Hindlimb muscle (tissue), 1 donor: ENCODE measurements at places on chromosomes 1 and 21.

- no peak for DNase-seq
These were observed 1.3 kb downstream of the RIT1 start for GRCh38 chr1:155909894-155910293.

DNA sequence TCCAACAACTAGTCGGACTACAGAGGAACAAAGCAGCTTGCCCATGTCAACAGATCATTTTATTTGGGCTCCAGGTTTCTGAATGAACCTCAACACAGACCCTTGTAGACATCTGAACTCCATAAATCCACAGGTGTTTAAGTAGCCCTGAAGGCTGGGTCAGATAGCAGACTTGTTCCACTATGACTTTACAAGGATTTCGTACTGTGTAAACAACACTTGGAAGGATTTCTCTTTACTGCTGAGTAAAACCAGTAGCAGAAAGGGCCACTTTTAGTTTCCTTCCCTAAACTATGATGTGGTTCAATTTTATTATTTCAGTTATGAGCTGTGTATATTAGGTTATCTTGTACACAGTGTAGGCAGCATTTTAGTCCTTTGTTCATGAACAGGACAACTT is 316.4 kb upstream of the ADGRL2 start:
- no peak for DNase-seq

GRCh38 chr1:13699936-13700520 is at the start of gene PRDM2:
Gene PRDM2, plus strand, starts transcription at chr1:13700188. Its CDS starts 15,418 bp downstream, at chr1:13715606.
- DNase-seq, result peak; percentile 58

GRCh38 chr1:44810101-44810761 is 1.9 kb downstream of the BTBD19 start:
- no peak for DNase-seq

GRCh38 chr1:157073944-157074685 is 25.5 kb downstream of the ETV3L start:
- peak; percentile 50 for DNase-seq

- no peak for DNase-seq
These were observed 183.6 kb upstream of the UBE2U start for GRCh38 chr1:64019818-64020217.

- DNase-seq, result no peak
These were observed 206.1 kb downstream of the TM2D1 start for GRCh38 chr1:61518670-61519400.

DNA sequence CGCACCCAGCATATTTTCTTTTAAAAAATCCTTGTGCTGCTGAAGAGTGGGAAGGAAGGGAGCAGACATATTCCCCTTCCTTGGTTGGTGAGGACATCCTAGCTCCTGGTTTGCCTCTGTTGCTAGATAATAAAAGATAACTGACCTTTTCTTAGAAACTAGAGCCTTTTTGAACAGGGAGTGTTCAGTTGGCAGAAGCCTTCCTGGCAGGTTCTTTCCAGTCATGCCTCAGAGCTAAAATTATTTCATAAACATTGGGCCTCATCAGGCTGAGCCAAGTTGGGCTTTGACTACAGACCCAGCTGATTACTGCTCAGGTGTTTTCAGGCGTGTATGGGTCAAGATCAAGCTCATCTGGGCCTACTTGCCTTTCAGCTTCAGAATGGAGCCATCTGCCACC is 22.7 kb upstream of the SH3BGRL3 start:
- DNase-seq, result no peak

DNA sequence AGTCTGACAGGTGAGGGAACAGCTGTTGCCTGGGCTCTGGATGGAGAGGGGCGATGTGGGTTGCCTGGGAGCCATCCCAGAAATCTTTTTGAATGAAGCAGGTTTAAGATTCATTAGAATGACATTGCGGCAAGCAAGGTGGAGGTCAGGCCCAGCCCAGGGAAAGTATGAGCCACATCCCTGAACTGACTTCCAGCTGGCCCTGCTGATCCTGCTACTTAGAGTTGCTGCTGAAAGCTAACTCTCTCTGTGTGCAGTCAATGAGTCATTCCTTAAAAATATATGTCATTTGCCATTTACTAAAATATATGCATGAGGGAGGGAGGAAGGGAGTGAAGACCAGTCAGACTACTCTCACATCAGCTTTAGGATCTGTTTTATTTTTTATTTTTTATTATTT is 54.3 kb upstream of the RAB3GAP2 start:
- DNase-seq, result no peak

GRCh38 chr1:113488576-113489177 is 98.4 kb downstream of the MAGI3 start:
- DNase-seq, result no peak

GRCh38 chr1:145695821-145696629 is 11.1 kb downstream of the PDZK1 start:
- no peak for DNase-seq

DNA sequence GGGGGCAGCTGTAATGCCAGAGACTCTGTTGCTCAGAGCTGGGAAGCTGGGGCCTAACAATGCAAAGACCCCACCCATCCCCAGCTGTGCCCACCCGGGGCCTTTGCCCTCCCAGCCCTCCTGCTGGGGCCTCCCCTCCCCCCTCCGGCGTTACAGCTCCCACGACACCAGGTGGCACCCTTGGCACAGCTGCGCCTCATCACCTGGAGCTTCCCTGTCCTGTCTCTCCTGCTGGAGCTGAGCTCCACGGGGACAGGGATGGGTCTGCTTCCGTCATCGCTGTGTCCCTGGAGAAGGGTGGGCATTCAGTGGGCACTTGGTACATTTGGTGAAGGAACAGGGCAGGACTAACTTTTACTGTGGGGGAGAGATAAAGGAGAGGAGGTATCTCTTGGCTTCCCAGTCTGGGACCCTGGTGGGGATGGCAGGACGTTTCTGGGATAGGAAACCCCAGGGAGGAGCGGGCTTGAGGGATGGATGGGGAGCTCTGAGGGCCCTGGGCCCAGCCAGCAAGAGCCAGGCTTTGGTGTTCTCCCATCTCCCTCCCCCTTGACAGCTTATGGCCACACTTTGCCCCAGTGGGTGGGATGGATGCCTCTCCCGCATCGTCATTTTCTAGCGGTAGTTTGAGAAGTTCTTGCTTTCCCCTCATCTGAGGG is 453.2 kb downstream of the PTPRU start:
- DNase-seq, result no peak

- DNase-seq, result no peak
These were observed 38.3 kb upstream of the OSBPL9 start for GRCh38 chr1:51578383-51579109.

DNA sequence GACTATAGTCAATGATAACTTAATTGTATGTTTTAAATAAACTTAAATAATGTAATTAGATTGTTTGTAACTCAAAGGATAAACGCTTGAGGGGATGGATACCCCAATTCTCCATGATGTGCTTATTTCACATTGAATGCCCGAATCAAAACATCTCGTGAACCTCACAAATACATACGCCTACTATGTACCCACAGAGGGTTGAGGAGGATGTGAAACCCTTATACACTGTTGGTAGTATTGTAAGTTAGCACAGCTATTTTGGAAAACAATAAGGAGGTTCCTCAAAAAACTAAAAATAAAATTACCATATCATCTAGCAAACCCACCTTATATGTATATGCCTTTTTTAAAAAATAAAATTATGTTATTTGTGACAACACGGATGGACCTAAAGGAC is 198.6 kb downstream of the MRPL39 start:
- no peak for DNase-seq

GRCh38 chr1:221228594-221228993 is 349.4 kb downstream of the HLX start:
- no peak for DNase-seq

GRCh38 chr1:228684607-228685006 is 50.7 kb upstream of the RHOU start:
- no peak for DNase-seq

DNA sequence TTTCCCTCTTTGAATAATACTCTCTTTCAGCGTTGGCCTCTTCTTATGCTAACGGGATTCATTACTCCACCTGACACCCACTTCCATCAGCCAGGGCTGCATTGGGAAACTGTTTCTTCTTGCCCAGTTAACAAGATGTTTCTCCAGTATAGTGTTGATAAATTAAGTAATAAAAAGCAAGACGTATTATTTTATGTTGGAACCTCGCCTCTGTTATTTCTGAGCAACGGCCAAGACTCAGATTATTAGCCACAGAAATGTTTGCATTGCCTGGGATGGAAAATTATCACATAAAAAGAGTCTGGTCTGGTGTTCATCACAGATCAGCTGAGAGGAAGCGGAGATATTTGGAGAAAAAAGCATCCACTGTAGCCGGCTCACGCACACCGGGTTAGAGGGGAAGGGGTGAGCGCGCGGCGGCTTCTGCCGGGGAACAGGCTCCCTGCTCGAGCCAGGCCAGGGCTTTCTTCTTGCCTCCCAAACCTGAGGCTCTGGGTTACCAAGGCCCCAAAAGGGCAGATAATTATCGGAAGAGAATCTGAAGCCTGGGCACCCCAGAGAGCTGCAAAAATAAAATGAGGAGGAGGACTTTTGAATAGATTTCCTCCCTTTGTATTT is 189.5 kb downstream of the PRDM16 start:
- DNase-seq, result no peak

DNA sequence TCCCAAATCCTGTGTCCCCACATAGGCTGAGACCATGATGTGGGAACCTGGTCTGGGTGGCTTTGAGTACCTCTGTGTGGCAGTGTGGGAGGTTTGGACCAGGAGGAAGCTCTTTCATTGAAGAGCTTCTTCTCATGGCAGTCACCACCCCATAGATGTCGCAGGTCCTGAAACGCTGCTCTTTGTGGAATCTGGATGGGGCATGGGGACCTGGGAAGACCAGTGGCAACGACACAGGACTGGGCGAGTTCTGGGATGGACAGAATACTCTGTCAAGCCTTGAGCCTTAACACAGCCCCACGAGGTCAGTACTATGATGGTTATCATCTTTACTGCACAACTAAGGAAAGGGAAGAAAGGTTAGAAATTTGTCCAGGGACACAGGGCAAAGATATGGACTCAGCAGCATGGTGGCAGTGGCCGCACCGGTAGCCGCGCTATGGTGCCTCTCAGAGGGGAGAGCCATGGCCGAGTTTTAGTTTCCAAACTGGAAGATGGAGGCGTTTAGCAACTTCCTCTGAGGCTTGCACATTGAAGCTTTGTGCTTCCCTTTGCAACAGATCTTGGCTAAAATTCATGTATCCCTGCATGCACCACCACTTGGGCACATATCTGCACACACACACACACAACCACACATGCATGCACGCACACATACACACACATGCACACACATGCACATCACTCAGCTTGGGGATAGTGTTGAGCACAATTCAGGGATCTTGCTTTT is 117.7 kb upstream of the C1orf174 start:
- DNase-seq, result no peak

DNA sequence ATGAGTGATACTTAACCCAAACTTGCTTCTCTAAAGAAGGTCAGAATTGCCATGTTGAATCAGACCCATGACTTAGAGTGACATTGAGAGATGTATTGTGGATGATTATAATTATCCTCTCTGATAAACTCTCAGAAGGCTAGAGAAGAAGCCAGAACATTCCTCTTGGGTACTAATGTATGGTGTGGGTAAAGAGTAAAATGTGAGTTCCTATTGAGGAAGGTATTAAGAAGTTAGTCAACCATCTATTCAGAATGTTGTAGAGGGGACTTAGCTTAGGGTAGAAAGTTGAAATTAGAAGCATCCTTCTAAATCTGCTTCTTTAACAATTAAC is 7.3 kb downstream of the GMEB1 start:
- no peak for DNase-seq

- no peak for DNase-seq
These were observed 35.7 kb upstream of the B3GALT2 start for GRCh38 chr1:193222056-193222615.

DNA sequence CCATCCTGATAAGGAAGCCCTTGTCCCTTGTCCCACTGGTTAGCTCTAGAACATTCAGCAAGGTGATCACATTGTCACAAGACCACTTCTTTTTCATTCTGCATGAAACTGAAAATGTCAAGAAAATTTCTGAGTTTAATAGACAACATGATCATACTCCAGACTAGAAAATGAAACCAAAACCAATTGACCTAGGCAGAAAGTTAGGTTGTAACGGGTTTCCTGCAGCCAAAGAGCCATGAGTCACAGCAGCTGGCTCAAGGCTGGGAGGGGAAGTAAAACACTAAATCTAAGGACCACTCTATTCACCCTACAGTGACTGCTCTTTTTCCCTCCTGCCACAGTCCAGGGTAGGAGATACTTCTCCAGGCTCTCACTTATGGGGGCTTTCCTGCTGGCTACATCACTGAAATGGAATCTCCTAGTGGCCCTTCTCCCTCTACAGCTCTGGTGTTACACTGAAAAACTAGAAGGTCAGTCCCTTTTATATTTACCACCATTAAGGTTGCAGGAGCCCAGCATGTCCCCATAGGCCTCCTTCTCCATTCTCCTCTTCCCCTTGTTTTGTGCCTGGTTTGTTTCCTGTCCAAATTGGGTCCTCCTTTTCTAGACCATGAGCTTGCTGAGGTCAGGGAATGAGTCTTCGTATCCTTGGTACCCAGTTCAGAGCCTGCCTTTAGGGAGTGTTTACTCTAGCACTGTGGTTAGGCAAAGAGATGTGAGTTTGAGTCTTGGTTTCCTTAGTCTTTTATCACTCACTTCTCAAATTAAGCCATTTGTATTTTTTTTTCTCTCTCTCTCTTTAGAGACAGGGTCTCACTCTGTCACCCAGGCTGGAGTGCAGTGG is 236.5 kb upstream of the JUN start:
- DNase-seq, result peak; percentile 51

DNA sequence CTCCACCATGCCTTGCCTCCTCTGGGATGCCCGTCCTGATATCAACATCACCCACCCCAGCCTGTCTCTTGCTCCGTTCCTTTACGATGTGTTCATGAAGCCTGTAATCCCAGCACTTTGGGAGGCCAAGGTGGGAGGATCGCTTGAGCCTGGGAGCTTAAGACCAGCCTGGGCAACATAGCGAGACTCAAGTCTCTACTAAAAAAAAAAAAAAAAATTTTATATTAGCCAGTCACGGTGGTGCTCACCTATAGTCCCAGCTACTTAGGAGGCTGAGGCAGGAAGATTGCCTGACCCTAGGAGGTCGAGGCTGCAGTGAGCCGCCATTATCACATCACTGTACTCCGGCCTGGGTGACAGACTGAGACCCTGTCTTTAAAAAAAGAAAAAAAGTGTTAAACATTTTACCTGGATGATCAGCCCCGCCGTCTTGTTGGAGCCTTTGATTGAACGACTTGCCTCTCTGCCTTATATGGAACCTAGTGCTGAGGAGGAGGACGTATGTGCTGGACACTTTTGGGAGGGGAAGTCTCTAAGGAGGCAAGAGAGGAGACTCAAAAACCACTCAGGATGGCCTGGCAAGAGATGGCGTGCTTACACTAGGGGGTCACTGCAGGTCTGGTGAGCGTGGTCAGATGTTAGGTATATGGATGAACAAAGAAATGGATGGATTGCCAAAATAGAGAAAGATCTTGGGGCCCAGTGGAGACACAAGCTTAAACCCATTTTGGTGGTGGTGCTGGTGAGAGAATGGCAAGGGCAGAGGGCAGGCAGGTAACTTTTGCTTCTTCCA is 80.5 kb upstream of the IFFO2 start:
- DNase-seq, result no peak

- no peak for DNase-seq
These were observed 529.6 kb downstream of the ADGRL2 start for GRCh38 chr1:82330330-82330729.

DNA sequence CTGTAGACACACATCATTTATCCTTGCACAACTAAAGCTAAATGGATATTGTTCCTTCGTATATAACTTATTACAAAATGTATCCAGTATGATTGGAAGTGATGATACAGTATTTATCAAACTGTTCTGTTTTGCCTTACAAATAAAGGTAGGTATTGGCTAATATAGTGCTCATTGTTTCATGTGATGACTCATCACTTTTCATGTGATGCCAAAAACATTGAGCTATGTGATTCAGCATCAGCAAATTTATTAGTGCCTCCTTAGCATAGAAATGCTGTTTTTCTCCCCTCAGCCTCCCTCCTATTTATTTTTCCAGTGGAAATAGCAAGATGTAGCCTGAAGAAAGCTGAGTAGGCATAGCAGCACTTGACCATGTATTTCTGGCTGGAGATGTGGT is 228.6 kb upstream of the LYPLAL1 start:
- no peak for DNase-seq
